ENCODE measurements at places on chromosomes 1 and 21.

GRCh38 chr1:161261261-161262235, 3.0 kb downstream of the PCP4L1 start:
- no peak for DNase-seq

DNA sequence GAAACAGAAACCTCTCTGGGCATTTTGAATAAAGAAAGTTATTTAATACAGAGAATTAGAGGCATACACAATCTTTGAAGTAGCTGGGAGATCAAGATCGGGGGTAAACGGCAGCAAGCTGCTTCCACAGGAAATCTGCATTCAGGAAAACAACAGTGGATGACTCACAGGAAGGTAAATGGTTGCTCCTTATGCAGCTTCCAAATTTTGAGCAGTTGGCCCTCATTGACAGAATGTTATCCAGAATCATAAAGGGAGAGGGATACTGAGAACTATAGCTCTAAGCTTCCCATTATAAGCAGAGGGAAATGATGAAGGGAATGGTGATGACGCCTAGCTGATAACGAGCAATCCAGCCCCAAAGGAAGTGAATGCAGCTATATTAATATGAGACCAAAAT, 28.6 kb downstream of the ZMYND12 start:
- no peak for DNase-seq

DNA sequence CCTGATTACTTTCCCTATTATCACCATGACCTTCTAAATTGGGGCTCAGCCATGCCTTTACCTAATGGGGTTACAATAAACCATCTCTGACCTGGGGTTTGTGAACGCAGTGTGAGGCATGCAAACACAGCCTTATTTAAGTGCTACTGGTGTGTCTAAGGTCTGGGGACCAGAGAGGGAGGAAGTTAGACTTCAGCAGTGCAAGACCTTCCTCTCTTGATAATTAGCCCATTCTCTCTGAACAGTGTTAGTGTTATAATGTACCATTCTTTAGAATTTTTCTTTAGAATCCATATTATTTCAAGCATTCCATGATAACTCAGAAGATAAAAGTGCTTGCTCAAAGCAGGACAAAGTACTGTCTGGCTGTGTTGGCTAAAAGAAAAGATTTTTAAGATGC, 10.5 kb upstream of the LRRC8D start:
- DNase-seq, result no peak

DNA sequence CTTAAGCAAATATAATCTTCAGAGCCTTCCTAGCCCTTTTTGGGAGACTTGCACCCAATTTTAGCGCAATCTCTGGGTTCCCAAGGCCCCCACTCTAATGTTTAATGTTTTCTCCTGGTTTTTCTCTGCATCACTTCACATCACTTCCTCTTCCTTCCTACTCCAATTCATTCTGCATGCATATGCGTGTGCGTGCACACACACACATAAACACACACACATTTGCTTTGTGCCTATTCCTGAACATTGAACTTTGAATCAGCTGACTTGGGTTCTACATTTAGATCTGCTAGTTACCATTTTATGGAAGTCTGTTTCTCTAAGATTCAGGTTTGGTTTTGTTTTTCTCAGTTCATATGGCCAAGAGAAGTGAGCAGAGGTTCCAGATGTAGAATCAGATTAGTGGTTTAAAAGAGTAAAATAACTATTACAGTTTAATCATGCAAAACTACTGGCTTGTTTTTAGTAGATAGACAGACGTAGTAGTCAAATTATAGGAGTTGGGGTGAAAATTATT, 7.4 kb upstream of the EDEM3 start:
- DNase-seq, result no peak

GRCh38 chr21:42381347-42381984, 14.4 kb downstream of the TMPRSS3 start:
- DNase-seq, result peak; percentile 20

- DNase-seq, result no peak
Observed at GRCh38 chr1:198605406-198605805, 33.4 kb upstream of the PTPRC start.

GRCh38 chr1:16907870-16908758, 12.3 kb downstream of the RNU1-2 start:
- DNase-seq, result no peak

DNA sequence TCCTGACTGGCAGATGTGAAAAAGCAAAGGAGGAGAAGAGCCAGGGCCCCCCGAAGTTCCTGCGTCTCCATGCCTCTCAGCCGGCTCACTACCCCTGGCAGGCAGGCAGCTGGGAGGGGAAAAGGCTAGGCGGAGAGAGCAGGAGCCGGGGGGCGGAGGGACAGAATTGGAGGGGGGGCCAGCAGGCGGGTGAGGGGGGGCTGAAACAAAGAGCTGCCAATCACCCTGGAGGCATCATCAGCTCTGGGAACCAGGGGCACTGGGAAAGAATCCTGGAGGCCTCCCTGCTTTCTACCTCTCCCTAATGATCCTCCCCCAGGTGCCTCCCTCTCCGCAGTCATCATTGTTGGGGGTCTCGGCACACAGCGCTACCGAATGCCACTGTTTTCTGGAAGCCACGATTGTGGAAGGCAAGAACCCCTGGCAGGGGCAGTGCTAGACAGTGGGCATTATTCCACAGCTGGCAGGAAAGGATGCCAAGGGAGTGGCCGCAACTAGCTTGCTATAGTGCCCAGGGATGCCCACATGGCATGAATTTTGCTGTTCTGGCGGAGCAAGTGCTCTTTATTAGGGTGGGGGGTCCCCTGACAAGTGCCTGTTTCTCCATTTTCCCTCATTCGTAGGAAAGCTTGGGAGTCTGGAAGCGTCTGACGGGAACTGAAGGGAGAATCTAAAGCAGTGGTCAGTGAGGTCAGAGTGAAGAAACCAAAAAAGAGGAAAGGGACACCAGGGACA, at the start of gene THBS3:
Gene THBS3, minus strand, starts transcription at position 92 of the 735 bp plus-strand sequence. Its CDS starts 21 bp downstream, at position 71.
- DNase-seq, result no peak

GRCh38 chr1:109350655-109351054, 43.8 kb upstream of the MYBPHL start:
- DNase-seq, result no peak

DNA sequence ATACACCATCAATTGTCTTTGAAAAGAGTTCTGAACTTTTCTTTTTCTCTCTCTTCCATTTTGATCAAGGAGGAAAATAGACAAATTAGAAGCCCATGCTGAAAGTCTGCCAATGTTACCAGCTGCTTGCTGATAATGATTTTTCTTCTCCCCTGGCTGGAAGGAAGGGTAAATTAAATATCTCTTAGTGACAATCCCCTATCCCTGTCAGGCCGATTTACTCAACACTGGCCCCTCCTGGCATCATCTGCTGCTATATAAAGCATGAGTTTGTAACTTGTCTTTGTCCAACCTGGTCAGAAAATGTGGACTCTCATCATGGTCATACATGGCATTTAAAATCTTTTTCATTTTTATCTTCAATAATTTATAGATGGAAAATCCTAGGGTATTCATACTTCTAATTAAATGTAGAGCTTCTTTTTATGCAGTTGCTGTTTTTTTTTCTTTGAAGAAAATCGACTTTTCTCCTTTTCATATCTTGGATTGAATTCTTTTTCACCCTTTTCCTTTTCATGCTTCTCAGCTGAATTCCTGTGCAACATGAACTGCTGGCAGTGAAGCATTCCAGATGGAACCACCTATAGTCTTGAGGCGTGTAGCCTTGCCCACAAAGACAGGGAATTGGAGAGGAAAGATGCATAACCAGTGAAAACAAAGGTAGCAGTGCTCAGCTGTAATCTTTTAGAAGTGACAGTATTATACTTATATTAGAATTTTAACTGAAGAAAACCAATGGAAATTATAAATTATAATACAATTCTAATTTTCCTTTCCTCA, 214.7 kb upstream of the PTGFR start:
- DNase-seq, result no peak

GRCh38 chr1:180500689-180501088, 1.7 kb downstream of the ACBD6 start:
- DNase-seq, result no peak

DNA sequence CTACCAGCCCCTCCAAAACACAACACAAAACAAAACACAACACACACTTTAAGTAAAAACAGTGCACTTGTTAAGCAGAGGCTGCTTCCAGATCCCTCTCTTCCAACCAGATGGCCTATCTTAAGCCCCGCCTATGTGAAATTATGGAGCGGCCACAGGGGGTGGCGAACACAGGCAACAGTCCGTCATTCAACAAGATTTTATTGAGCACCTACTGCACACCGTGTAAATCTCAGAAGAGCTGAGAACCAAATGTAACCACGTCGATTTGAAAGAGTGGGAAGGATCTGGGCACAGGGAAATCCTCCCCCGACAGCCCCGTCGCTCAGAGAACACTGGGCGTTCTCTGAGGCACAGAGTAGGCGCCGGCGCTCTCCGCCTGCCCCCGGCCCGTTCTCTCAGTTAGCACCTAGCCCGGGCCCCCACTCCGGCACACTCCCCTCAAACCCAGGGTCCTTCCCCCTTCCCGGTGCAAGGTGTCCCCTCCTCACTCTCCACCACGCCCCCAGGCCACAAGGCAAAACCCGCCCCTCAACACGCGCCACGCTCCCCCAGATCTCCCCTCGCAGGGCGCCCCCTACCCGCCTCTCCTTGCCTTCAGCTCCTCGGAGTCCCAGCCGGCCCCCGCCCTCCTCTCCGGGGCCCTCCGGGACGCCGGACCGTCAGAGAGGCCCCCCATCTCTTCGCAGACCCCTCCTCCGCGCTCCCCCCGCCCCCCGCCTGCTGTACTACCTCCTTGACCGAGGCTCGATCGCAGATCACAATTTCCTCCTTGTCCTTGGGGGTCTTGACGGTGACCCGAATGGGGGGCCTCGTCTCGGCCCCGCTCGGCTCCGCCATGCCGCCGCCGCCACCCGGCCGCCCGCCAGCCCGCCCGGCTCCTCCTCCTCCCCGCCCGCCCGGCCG, 483 bp downstream of the UBQLN4 start:
- DNase-seq, result peak; percentile 72

DNA sequence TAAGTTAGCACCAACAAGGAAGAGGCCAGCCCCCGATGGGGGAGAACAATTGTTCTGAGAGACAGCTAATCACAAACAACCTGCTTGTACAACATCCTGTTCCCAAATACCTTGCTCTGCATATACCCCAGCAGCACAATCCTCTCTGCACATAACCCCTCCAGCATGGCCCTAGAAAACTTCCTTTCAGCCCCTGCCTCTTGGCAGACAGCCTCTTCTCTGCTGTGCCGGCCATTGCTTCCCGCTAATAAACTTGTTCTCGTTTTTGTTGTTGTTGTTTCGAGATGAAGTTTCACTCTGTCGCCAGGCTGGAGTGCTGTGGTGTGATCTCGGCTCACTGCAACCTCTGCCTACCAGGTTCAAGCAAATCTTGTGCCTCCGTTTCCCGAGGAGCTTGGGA, 392.7 kb downstream of the SMYD3 start:
- no peak for DNase-seq

- no peak for DNase-seq
Observed at GRCh38 chr21:34684174-34684876, 15.5 kb downstream of the CLIC6 start.

DNA sequence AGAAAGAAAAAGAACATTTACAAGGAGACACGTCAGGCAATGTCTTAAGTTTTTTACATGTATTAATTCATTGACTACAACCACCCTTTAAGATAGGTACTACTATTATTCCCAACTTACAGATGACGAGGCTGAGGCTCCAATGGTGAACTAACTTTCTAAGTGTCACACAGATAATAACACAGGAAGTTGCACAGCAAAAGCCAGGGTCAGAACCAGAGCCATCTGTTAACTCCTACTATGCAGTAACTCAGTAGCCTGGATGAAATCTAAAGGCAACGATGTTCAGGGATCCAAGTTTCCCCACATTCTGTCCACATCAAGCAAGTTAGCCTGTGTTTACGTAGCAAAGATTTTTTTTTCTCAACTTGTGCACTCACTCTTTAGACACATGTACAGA, 371.7 kb downstream of the PTPRC start:
- no peak for DNase-seq

- no peak for DNase-seq
Observed at GRCh38 chr1:174222166-174222949, 63.0 kb downstream of the RABGAP1L start.

DNA sequence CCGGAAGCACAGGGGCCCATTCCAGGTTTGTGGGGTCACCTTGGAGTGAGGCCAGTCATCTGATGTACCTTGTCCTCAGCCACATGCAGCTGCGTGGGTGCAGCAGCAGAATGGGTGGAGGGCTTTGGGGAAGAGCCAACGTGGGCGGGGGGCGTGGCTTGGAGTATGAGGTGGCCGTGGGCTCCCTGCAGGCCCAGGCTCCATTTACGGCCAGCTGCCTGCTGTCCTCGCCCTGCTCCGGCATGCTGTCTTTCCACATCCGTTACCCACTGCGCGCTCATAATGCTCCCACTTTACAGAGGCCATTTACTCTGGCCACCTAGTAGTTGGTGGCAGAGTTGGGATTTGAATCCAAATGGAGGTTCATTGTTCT, 27.8 kb upstream of the TINAGL1 start:
- no peak for DNase-seq

GRCh38 chr1:53189061-53189460, 7.6 kb upstream of the CPT2 start:
- DNase-seq, result no peak

- no peak for DNase-seq
Observed at GRCh38 chr1:59028048-59028447, 244.2 kb upstream of the JUN start.

DNA sequence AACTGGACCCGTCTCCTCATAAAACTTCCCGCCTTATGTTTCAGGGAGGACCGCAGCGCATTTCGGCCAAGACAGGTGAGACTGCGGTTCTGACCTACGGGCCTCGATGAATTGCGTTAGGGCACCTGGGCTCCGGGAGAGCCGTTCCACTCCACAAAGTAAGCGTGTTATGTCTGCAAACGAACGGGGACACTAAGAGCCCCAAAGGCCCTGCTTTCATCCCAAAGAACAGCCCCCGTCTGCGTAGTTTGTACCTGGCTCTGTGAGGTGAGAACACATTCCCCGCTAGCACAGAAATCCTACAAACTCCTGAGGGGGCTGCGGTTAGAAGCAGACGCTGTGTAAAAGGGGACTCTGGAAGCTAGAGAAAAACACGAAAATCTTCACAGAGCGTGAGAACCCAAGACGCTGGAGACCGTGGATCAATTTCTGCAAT, 41.6 kb upstream of the PPIAL4F start:
- DNase-seq, result no peak

GRCh38 chr1:39409055-39409816, 82.2 kb upstream of the BMP8A start:
- no peak for DNase-seq

GRCh38 chr1:63116016-63116415, 206.4 kb upstream of the FOXD3 start:
- no peak for DNase-seq

- DNase-seq, result no peak
Observed at GRCh38 chr1:44849575-44850132, 6.6 kb upstream of the PTCH2 start.

GRCh38 chr1:40539338-40539737, 7.9 kb downstream of the ZNF684 start:
- no peak for DNase-seq

- DNase-seq, result no peak
Observed at GRCh38 chr1:248165186-248165585, 9.4 kb upstream of the OR2M2 start.

GRCh38 chr1:96837781-96838216, 116.2 kb downstream of the PTBP2 start:
- no peak for DNase-seq

GRCh38 chr1:182389619-182390047, 2.0 kb downstream of the GLUL start:
- DNase-seq, result no peak

- DNase-seq, result no peak
Observed at GRCh38 chr1:18849261-18849711, 10.2 kb downstream of the TAS1R2 start.
